ENCODE measurements at places on chromosomes 11 and 22.

GRCh38 chr11:61964058-61964665 lies 3.3 kb downstream of the FTH1 start:
- DNase-seq, result no peak

- peak; percentile 13 for DNase-seq
Observed at GRCh38 chr11:113773092-113773415, 438 bp downstream of the ZW10 start.

DNA sequence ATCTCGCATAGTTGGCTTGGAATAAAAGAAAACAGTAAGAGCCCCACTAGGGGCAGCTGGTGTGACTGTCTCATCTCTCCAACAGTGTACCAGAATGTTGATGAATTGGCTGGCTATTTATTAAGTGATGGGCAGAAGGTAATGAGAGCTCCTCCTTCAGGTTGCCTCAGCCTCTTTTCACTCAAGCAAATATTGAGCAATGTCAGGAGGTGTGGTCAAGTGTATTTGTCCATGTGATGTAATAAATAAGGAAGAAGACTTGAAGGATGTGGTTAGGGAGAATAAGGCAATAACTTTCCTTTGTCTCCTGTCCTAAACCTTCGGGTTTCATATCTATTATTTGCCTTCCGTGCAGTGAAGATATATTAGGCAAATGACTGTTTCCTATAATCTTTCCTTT lies at the start of gene TCN1:
Gene TCN1, minus strand, starts transcription at position 91 of the 400 bp plus-strand sequence. Its CDS starts 17 bp downstream, at position 74.
- no peak for DNase-seq

GRCh38 chr11:110730773-110731172 lies 18.5 kb upstream of the ARHGAP20 start:
- DNase-seq, result no peak

GRCh38 chr11:20005747-20006146 lies 154.5 kb downstream of the DBX1 start:
- DNase-seq, result no peak

DNA sequence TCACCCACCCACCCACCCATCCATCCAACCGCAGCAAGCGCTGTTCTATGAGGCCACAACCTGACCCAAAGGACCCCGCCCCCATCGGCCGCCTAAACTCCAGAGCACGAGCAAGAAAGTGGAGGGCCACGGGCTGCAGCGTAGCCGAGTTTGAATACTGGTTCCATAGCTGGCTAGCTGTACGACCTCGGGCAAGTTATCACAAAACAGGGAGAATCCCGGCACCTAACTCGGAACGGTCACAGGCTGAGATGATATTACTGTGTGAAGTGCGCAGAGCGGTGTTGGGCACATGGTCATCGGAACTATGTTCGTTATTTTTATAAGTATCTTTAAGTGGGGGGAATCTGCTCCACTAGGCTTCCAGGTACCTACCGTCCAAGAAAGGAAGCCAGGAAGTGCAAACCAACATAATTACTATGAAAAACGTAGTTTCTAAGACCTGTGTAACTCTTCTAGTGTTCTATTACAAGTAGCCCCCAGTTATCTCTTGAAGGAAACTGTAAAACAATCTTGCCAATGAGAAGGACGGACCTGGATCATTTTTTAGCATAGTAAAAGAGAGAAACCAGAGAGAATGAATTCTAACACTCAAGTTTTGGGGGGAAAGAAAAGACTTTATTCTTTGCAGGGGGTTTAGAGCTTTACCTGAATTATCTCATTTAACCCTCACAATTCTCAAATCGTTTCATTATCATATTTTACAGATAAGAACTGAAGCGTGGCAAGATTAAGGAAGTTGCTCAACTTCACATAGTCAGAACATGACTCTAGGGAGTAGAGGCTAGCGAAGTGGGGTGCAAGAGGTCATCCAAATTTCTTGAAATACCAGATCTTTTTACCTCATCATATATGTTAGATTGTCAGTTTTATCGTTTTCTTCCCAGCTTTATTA lies 663 bp upstream of the BUD13 start:
- DNase-seq, result no peak

- DNase-seq, result no peak
Observed at GRCh38 chr11:1750840-1751530, 590 bp upstream of the IFITM10 start.

DNA sequence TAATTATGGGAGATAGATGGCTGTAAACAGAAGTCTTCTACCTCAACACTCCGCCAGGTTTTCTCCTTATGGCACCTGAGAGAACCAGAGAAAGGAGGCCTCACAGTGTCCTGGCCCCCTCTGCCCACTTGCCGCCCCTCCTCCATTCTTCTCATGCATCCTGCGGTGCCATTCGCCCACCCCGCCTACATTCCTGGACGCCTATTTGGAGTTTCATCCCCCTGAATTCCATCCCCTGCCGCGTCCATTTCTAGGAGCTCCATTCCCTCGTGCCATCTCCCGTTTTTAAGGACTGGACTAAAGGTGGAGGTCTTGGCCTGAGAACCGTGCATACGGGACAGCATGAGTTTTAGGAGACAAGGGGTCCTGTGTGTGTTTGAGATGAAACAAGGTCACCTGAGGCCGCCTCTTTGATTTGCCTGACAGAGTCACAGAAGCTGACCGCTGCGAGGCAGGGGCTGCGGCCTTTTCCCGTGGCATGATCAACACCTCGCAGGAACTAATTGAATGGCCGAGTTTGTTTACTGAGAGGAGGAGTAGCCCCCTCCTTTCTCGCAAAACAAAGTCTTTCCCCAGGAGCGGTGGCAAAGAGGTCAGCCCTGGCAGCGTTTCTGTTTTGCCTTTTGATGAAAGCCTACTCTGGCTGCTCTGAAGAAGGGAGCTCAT lies 246.2 kb downstream of the ST3GAL4 start:
- DNase-seq, result no peak

DNA sequence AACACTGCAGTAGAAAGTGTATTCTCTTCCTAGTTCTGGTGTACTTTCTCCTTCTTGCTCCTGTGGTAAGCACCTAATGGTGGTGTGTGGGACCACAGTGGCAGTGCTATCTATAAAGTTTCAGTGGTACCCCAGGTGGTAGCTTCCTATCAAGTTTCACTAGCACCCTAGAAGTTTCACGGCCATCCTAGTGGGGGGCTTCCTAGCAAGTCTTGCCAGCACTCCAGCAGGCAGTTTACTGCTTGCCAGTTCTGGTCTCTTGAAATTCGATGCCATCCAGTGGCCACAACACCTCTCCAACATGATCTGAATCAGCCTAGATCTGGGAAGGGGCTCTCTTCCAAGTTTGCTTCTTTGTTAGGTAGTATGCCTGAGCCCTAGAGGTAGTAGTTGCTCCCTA lies 229.6 kb downstream of the SWAP70 start:
- no peak for DNase-seq

- DNase-seq, result no peak
Observed at GRCh38 chr11:64629796-64630562, 39.0 kb downstream of the SLC22A12 start.

DNA sequence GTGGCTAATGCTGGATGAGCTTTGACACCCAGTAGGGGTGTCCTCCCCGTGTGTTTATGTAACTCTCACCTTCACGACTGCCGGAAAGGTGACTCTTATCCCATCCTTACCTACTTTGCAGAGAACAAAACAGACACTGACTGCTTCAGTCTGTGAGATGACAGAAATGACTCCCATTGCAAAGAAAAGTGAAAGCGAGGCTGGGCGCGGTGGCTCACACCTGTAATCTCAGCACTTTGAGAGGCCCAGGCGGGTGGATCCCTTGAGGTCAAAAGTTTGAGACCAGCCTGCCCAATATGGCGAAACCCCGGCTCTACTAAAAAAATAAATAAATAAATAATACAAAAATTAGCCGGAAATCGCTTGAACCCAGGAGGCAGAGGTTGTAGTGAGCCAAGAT lies 106.4 kb upstream of the ANO1 start:
- DNase-seq, result no peak

GRCh38 chr11:127035824-127036223 lies 35.3 kb upstream of the KIRREL3 start:
- DNase-seq, result no peak

- no peak for DNase-seq
Observed at GRCh38 chr11:61972112-61972671, 4.8 kb upstream of the FTH1 start.

- peak; percentile 54 for DNase-seq
Observed at GRCh38 chr11:9001736-9002135, 2.1 kb downstream of the NRIP3 start.

DNA sequence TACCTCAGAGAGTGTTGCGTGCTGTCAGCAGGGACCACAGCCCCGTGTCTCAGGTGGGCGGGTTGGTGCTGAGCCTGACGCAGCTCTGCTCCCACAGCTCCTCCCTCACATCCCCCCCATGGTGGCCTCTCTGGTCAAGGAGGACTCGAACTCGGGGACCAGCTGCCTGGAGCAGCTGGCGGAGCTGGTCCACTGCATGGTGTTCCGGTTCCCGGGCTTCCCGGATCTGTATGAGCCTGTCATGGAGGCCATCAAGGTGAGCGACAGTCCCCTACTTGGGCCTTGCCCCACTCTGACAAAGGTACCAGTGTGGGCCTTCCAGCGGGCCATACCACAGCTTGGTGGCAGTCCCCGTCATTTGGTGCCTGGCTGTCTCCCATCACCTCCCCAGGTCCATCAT lies 11.8 kb downstream of the USP35 start:
- no peak for DNase-seq

DNA sequence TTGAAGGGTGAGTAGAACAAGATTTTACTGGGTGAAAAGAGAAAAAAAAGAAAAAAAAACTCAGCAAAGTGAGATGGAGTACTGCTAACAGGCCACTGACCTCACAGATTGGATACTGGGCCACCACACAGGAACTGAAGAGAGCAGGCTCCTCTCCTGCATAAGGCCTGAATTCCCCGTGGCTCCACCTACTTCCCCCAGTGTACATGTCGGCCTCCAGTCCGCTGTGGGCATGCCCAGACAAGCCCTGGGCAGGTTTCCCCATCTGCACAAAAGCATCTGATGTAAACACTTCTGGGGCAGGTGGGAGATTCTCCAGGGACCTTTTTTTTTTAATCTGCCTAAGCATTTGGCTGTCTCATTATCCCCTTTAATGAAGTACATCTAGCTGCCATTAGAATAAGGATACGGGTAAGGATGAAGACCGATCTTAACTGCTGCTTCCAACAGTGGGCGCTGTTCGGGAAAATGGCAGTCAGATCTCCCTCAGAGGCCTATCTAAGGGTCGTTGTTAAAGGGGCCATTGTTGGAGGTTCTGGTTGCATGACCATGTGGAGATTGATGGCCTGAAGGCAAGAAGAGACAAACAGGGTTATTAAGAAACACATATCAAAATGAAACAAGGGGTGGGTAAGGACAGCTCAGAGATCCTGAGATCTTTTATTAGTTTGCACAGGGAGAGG lies 48.5 kb downstream of the MS4A13 start:
- DNase-seq, result no peak

DNA sequence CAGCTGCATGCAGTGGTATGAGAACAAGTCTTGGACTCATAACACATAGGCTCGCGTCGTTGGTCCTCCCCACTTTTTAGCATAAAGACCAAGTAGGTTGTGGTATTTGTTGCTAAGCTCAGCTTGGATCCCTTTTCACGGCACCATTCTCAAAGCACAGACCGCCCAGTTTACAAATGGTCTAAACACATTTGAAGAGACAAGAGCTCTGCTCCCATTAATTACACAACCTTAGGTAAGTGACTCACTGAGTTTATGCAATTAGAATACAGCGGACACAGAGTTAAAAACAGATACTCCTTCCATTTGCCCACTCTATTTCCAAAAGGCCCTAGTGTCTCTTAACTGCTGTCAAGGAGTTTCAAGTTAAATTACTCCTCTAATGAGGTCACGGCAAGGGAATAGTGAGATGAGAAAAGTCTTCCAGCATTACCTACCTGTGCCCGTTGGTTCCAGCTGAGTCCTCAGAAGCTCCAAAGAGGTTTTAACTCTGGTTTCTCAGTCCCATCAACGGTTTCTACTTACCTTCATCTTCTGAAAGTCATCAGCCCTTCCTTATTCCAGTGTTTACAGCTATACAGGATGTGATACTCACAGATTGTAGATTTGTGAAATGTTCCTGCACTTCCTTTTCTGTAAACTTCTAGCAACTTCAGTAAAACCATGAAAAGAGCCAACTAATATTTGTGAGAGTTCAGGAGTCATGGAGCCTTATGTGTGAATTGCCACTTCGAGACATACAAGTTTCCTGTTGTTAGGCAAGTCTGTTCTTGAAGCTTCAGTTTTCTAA lies at the start of gene MS4A6A:
Gene MS4A6A, minus strand, starts transcription at position 543 of the 790 bp plus-strand sequence. CDS start 1,356 bp downstream, outside the sequence.
- no peak for DNase-seq

DNA sequence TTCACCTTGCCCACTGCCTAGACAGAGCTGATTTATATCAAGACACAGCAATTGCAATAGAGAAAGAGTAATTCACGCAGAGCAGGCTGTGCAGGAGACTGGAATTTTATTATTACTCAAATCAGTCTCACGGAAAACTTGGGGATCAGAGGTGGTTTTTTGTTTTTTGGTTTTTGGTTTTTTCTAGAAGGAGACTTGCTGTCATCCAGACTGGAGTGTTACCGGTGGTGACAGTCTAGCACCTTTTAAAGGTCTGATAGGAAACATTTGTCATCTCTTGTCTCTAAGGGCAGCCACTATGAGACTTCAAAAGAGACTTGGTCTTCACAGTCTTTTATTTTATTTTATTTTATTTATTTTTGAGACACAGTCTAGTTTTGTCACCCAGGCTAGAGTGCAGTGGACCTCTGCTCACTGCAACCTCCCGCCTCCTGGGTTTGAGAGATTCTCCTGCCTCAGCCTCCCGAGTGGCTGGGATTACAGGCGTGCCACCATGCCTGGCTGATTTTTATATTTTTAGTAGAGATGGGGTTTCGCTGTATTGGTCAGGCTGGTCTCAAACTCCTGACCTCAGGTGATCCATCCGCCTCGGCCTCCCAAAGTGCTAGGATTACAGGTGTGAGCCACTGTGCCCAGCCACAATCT lies 19.1 kb downstream of the APOBEC3H start:
- DNase-seq, result no peak

GRCh38 chr11:114310095-114310494 lies 13.9 kb downstream of the NNMT start:
- DNase-seq, result no peak
